Mucosa of descending colon (tissue), 3 donors: ENCODE measurements at places on chromosomes 2 and 18. TPM values are rescaled to one million over a fixed set of nuclear protein-coding genes. Genes with fewer than 3 reads are reported as not detected.
A peak's percentile ranks its signal among the peaks of the same experiment; 100 is the strongest.

The ALPG gene
- total RNA-seq: 0.61 TPM

The RFTN2 gene
- total RNA-seq: 5.5 TPM

The NEDD4L gene
- 256 TPM for total RNA-seq

The FOXI3 gene
- total RNA-seq: not detected

The CCDC74A gene
- total RNA-seq: 2.2 TPM

The ANKRD30B gene
- total RNA-seq: 0.09 TPM

DNA sequence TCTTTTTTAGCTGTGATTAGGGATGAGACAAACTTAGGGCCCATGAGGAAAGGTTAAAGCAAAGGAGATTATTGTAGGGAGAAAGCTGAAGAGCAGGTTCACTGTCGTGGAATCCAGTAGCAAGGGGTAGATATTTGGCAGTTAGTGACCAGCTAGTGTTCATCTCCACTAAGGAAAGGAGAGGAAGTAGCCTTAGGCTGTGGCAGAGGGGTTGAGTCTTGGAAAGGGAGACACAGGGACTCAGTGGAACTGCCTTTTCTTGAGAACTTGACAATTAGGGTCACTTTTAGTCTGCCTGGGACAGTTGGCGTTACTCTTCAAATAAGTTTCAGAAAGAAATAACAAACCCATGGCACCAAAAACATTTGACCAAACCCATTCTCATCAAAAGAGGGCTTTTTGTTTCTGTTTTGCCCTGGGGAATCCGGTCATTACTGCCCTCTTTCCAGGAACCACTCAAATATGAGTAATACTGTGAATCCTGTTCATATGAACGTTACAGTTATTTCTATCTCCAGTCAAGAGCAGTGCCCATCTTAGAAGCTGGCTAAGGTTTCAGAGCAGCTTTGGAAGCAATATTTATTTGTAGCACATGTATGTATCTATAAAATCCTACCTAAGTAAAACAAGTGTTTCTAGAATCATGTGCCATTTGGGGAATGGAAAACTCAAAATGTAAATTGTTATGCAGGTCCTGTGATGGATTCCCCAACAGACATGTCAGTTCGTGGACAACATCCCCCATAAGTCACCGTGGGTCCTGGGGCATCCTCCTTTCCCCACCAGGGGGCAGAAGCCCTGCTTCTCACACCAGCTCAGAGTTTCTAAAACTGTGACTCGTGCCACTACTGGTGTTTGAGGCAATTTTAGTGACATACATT is 77.3 kb upstream of the PHLPP1 start:
- DNase-seq: peak; percentile 75

- DNase-seq: no peak
Measured at GRCh38 chr2:182302972-182303371, 123.9 kb downstream of the PDE1A start.

- no peak for DNase-seq
Measured at GRCh38 chr2:237180187-237180586, 94.5 kb downstream of the COPS8 start.

DNA sequence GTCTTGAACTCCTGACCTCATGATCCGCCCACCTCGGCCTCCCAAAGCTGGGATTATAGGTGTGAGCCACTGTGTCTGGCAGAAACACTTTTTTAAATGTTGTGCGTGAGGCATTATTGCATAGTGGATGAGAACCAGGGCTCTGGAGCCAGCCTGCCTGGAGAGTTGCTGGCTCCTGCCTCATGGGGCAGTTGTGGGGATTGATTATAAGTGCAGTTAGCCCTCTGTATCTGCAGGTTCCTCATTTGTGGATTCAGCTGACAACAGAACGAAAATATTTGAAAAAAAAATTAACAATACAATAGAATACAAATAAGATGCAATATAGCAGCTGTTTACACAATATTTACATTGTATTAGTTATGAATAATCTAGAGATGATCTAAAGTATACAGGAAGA is 129.4 kb upstream of the EML6 start:
- no peak for DNase-seq

DNA sequence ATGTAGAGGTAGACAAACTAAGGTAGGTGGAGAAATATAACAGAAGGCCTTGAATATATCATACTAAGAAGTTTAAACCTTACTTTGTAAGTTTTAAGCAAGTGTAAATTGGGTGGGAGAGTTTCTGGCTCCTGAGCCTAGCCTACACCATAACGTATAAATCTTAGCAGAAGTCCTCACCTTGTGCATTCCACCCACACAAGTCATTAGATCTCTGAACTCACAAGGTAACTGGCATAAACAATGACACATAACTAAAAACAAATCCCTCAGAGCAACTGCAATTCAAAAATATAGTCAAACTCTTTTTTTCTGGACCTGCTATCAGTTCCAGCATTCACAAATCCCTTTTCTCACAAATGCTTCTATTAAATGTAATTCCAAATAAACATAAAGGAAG is 9.4 kb downstream of the REV1 start:
- no peak for DNase-seq

DNA sequence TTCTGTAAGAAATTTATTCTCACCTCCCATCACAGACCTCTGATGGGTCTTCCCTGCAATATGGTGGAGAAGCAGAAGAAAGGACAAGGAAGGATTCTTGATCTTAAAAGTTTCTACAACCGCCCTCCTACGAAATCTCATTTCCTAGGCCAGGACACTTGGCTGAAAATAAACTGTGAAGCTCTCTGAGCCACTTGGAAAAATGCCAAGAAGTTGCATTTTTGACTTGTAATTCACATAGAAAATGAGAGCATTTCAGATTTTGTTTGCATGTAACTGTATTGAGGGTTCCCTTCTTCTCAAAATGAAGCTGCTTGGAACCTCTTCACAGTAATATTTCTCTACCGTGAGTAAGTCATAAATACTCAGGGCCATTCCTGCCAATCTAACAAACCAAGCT is 458.3 kb upstream of the SLC14A2 start:
- no peak for DNase-seq

DNA sequence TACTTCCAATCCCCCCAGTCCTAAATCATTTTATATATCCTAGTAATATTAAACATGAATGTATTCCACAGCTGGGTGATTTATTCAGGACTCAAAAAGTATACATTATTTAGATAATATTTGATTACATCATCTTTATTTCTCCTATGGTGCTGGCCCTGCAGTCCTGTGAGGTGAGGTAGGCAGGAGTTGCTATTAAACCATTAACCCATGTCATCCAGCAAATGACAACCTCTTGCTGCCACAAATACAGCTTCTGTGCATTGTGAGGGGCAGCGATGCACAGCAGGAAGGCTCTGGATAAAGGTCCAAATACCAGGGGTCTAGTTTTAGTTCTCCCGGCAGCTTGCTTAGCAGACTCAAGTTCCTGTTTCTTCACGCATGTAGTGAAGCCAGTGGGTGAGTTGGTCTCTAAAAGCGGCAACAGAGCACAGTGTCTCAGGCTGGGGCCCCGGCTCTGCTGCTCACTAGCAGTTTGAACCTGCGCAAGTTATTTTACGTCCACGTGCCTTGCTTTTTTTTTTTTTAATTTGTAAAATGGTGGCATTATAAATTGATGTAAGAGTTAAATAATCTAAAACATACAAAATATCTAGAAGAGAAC is 36.1 kb downstream of the INSIG2 start:
- DNase-seq: no peak

DNA sequence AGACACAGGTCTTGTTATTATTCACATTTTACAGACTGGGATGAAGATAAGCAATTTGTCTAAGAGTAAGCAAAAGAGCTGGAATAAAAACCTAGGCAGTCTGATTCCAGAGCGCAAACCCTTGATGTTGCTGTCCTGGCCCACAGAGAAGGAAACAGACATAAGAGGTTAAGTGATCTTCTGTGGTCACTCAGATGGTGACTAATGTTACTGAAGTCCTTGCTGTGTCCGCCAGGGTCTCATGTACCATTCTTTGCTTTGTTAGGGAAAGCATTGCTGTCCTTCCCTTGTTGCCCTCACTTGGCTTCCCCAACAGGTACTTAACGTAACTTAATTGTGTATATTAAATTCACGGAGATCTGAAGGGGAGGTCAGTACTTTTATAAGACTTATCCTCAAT is 14.9 kb upstream of the FAP start:
- DNase-seq: no peak

- no peak for DNase-seq
Measured at GRCh38 chr2:156196031-156196430, 136.5 kb downstream of the NR4A2 start.

GRCh38 chr2:15803543-15804245 is 136.7 kb upstream of the MYCN start:
- no peak for DNase-seq

DNA sequence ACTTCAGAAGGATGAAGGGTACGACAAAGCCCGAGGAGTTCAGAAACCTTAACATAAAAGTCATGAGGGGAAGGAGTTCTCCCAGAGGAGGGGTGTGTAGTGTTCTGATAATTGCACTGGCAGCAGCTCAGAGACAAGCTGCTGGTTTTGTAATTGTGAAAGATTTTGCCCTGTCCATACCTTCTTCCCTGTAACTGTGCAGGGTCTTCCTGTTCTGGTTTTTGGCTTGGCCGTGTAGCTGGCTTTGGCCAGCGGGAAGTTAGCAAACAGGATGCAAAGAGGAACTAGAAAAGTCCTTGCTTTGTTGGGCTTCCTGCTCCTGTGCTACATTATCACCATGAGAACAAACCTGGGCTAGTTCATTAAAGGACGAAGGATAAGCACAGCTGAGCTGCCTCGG is 160.8 kb downstream of the LPIN1 start:
- no peak for DNase-seq

DNA sequence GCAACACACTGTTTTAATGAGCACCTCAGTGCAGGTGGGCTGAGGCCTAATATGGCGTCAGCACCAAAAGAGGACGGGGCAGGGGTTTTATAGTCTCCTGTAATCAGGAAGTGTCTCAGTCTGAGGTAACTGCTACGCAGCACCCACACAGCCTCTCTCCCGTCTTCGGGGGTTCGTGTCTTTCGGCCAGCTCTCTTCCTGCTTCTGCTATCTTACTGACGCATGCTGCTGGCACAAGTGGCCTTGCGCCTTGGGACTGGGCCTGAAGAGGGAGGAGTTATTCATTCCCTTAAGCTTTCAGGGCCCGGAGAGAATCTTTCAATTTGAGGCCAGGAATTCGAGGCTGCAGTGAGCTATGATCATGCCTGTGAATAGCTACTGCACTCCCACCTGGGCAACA is 14.5 kb upstream of the PAPOLG start:
- no peak for DNase-seq
